Mesothelial cell of epicardium (in vitro differentiated cells): ENCODE measurements at places on chromosomes 2 and 18.

GRCh38 chr2:24315669-24316068 lies 44.7 kb downstream of the ITSN2 start:
- H3K36me3 ChIP-seq, result peaks cover 13% of the 10 kb centered on the region
- DNase-seq, result no peak
- no peak overlapping the region for H3K4me3 ChIP-seq
- H3K4me1 ChIP-seq, result no peaks in the 10 kb centered on the region
- H3K27me3 ChIP-seq, result no peaks in the 10 kb centered on the region

- H3K4me3 ChIP-seq, result no peak overlapping the region
- H3K36me3 ChIP-seq, result no peaks in the 10 kb centered on the region
- DNase-seq, result no peak
- peaks cover 21% of the 10 kb centered on the region for H3K4me1 ChIP-seq
- peaks cover 39% of the 10 kb centered on the region for H3K27me3 ChIP-seq
These were observed 80.7 kb downstream of the EPAS1 start for GRCh38 chr2:46377666-46378560.

- no peaks in the 10 kb centered on the region for H3K27me3 ChIP-seq
- no peak for DNase-seq
- H3K4me3 ChIP-seq, result no peak overlapping the region
These were observed 3.1 kb downstream of the FIGN start for GRCh38 chr2:163732727-163733126.

DNA sequence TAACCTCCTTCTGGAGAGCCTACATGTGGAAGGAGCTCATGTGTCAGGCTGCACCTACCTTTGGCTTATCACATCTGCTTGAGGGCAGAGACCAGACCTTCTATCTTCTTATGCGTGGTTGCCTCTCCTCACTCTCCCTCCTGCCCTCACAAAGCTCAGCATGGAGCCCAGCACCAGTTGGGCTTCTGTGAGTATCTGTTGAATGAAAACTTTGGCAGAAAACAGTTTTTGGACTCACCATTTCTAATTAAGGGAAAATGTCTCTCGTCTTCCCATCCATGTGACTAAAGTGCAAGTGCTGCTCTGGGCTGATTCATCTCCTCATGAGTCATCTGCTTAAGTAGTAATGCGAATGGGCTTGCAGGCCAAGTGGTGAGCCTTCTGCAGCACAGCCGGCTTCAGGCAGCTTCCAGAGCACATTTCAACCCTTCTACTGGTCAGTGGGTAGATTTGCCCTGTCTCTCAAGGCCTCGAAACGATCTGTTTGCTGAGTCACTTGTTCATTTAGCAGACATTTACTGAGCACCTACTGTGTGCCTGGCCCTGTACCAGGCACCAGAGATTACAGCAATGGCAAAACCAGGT lies 102.6 kb downstream of the VSNL1 start:
- H3K4me3 ChIP-seq, result no peak overlapping the region

DNA sequence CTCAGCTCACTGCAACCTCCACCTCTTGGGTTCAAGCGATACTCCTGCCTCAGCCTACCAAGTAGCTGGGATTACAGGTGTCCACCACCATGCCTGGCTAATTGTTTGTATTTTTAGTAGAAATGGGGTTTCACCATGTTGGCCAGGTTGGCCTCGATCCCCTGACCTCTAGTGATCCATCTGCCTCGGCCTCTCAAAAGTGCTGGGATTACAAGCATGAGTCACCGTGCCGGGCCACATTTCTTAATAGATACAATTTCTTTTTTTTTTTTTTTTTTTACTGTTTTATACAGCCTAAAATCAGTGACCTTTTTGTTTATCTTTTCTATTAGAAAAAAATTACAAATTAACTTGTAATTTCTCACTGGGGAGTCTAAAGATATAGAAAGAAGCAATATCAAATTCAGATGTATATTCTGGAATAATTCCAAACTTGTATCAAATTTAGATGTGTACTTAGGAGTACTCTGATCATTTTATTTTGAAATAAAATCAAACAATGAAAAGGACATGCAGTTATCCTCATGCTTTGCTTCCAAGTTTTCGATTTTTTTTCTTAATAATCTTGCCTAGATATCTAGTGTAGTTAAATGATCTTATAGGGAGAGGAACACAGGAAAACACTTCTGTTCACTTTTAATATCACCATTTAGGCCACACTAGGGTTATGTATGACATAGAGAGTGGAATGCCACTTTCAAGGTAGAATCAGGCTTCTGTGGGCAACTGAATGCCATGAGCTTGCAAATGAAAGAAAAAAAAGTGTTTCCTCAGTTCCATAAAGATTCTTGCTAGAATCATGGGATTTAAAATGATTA lies 1089.3 kb downstream of the SUCLG1 start:
- no peak overlapping the region for H3K27ac ChIP-seq
- DNase-seq, result no peak
- no peaks in the 10 kb centered on the region for H3K4me1 ChIP-seq
- H3K4me3 ChIP-seq, result no peak overlapping the region
- H3K36me3 ChIP-seq, result no peaks in the 10 kb centered on the region

DNA sequence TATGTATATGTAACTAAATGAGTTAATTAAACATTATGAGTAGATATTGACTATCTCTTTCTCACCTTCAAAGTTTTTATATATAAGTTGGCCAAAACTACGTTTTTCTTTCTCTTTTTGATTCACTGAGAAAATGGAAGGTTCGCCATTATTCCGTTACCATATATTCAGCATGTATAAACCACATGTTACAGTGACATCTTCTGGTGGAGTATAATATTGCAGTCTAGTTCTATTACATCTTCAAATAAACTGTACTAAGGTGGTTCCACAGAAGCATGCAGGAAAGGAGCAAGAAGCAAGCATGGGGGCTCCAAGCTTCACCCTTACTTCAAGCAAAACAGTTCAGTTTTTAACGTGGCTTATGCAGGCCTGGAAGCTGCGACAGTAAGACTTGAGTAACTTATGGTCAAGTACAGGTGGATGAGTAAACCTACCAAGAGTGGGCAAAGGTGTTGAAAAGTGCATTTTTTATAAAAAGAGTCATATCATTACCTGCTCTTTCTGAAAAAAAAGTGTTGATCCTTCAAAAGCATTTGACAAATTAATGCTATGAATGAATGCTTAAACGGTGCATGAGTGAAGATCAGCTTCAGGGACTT lies 129.8 kb upstream of the RAB6C start:
- peaks cover 17% of the 10 kb centered on the region for H3K4me1 ChIP-seq
- peaks cover 18% of the 10 kb centered on the region for H3K36me3 ChIP-seq
- no peak overlapping the region for H3K27ac ChIP-seq
- H3K27me3 ChIP-seq, result no peaks in the 10 kb centered on the region
- DNase-seq, result no peak

- no peak for DNase-seq
- H3K4me3 ChIP-seq, result no peak overlapping the region
- H3K4me1 ChIP-seq, result peaks cover 22% of the 10 kb centered on the region
- H3K27me3 ChIP-seq, result peaks cover 17% of the 10 kb centered on the region
- H3K27ac ChIP-seq, result no peak overlapping the region
These were observed 138.9 kb downstream of the SMAD2 start for GRCh38 chr18:47791461-47791985.

DNA sequence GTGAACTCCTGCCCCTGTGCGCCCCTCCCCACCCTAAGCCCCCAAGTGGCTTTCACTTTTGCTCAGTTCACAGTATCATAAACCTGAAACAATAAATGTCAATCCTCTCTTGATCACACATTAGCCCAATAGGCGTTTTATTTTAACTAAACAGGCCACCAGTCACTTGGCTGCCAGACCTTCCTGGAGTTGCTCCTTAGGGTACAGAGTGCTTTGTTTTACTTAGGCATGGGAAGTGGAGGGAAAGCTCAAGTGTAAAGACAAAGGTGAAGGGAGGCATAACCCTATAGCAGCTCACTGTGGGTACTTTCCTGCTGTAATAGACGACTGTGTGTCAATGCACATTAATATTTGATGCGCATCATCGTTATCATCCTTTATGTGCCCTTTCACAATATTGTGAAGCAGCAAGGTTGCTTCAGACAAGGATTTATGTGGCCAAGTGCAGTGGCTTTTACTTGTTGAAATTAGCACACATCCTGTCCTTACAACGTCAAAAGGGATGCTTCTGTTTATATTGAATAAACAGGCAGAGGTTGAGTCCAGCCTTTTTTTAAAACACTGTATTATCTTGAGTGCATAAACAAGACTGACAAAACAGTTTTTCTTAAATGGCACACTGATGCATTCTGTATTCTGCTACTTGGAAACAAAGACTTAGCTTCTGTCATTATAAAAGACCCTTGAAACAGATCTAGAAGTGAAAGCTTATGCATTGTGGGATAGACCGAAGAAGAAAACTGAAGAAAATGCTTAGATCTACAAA lies 168.5 kb downstream of the TMEFF2 start:
- no peak overlapping the region for H3K4me3 ChIP-seq
- no peak for DNase-seq
- no peaks in the 10 kb centered on the region for H3K27me3 ChIP-seq
- no peak overlapping the region for H3K27ac ChIP-seq
- H3K4me1 ChIP-seq, result peaks cover 1% of the 10 kb centered on the region
- peaks cover 8% of the 10 kb centered on the region for H3K36me3 ChIP-seq

DNA sequence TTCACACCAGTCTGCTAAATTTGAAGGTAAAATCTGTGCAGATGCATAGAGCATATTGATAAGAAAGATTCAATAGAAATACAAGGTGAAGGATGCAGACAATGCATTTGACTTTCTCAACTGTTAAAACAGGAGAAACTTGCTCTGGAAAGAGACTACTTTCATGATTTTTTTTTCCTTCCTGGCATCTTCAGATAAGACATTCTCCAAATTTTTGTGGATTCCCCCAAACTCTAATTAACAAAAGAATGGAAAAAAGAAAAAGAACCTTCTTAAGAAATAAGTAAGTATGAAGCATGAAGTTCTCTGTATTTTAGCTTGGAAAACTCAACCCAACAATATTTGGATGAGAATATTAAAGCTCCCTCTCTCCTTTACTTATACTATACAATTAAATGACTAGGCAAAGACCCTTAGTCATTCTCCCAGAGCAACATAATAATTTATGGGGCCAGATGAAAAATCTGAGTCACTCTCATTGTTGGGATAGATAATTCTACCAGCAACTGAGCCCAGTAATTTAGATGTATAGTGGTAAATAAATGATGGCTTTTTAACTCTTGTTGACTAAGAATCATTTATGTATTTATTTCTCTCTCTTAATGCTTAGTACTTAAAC lies 298.7 kb upstream of the COL3A1 start:
- peak overlapping the region; percentile 93 for H3K27ac ChIP-seq
- DNase-seq, result no peak
- H3K36me3 ChIP-seq, result peaks cover 3% of the 10 kb centered on the region
- H3K4me3 ChIP-seq, result no peak overlapping the region

DNA sequence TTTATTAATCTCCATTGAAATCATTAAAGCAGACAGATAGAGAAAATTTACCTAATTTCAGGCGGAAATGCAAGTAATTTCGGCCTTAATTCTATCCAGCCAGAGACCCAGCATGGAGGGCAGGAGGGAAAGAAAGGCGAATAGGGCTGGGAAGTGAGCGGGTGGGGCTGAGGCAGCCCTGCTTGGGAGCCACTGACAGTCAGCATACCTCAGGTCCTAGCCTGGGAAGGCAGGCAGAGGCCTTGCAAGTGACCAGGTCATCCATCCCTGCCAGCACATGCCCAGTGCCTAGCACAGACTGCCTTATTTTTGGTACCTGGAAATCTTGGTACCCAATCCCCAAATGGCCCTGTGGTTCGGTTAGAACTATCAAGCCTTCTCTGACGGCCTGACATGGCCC lies 1.5 kb downstream of the GDF7 start:
- no peak overlapping the region for H3K27ac ChIP-seq
- H3K4me1 ChIP-seq, result peaks cover 19% of the 10 kb centered on the region
- peaks cover 94% of the 10 kb centered on the region for H3K27me3 ChIP-seq
- H3K36me3 ChIP-seq, result no peaks in the 10 kb centered on the region
- peak overlapping the region; percentile 52 for H3K4me3 ChIP-seq

DNA sequence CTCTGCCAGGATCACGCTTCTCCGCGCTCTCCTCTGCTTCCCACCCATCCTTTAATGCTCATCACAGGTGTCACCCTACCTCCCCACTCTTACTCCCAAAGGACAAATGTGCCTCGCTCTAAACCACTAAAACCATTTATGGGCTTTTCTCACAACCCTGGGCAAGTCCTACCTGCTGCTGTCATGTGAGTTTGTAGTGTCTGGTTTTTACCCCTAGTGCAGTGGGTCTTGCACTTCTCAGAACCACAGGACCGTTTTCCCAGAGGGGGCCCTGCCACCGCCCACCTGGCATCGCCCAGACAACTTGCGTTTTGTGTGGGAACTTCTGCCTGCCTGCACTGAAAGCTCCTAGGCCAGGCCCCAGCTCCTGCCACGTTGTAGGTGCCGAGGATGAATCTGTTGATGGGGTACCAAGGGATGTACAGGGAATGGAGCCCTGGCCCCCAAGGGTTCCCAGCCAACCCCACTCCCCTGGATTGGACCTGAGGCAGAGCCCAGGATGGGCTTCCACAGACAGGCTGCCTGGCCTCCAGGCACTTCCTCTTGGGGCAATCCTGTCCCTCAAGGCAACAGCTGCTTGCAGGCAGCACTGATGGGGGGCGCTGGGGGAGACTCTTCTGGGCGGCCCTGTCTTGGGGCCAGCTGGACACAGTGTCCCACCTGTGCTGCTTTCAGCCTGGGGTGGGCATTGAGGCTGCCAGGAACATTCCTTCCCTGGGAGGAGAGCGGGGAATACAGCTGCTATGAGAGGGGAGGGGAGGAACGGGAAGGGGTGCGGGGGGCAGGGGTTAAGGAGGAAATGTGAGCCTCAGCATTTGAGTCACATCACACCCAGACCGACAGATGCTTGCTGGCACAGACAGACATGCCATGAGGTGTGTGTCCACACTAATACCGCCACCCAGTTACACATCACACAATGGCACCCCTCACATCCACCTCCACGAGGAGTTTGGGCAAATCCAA lies 176.3 kb downstream of the ZFP36L2 start:
- DNase-seq, result no peak
- H3K27me3 ChIP-seq, result no peaks in the 10 kb centered on the region
- peaks cover 53% of the 10 kb centered on the region for H3K4me1 ChIP-seq
- H3K4me3 ChIP-seq, result no peak overlapping the region
- H3K27ac ChIP-seq, result no peak overlapping the region
- no peaks in the 10 kb centered on the region for H3K36me3 ChIP-seq

DNA sequence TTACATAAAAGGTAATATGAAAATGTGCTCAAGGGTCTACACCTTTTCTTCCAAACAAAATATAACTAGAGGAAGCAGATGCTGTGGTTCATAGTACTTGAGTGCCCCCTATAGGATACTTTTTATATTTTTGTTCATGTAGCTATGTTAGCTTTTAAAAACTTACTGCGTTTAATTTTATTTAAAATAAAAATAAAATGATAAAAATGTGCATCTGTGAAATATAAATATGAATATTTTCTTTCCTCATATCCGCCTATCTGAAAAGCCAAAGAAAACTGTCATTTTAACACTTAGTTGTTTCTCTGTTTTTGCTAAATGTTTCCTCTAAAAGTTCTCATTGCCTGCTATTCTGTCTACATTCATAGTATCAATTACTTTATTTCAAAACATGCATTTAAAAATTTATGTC lies 9.6 kb upstream of the LRP1B start:
- no peaks in the 10 kb centered on the region for H3K27me3 ChIP-seq
- H3K4me1 ChIP-seq, result peaks cover 17% of the 10 kb centered on the region
- no peak overlapping the region for H3K4me3 ChIP-seq
- no peak for DNase-seq
- H3K27ac ChIP-seq, result no peak overlapping the region

- H3K4me1 ChIP-seq, result peaks cover 2% of the 10 kb centered on the region
- no peak for DNase-seq
These were observed 45.3 kb upstream of the SERPINE2 start for GRCh38 chr2:224084266-224084892.
